ENCODE measurements at places on chromosomes 11 and 22.

DNA sequence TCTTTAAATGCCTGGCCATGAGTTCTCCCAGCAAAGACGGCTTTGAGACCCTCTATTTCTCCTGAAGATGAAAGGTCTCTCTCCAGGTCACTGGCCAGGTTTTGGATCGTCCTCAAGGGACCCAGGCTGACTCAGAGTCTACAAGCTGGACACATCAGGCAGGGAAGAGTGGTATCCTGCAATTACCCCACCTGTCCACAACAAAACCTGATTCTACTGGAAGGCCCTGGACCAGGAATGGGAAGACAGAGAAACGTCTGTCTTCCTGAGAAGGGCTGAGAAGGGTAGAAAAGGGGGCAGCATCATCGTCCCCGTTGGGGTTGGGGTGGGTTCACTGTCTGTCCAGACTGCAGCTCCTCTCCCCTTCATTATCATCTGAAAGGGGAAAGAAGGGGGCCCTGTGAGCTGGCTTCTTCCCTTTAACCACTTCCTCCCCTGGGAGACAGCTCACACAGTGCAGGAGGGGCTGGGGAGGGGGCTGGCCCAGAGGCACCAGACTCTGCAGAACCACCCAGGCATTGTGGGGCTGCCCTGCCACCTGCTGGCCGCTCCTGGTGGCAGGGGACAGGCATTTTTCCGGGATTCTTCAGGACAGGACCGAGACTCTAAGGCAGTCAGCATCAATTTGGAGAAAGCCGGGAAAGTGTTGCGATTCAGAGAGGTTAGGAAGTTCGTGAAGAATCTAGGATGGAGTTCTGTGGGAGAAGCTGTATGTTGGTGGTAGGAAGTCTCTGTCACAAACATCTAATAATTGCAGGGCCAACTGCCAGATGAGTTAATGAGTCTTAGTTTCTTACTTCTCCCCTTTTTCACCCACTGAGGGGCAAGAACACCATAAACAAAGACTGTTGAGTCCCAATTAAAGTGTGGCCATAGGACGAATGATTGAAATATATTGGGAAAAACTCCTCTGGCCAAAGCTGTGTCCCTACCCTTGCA, 57.6 kb downstream of the SYN3 start:
- DNase-seq = no peak

DNA sequence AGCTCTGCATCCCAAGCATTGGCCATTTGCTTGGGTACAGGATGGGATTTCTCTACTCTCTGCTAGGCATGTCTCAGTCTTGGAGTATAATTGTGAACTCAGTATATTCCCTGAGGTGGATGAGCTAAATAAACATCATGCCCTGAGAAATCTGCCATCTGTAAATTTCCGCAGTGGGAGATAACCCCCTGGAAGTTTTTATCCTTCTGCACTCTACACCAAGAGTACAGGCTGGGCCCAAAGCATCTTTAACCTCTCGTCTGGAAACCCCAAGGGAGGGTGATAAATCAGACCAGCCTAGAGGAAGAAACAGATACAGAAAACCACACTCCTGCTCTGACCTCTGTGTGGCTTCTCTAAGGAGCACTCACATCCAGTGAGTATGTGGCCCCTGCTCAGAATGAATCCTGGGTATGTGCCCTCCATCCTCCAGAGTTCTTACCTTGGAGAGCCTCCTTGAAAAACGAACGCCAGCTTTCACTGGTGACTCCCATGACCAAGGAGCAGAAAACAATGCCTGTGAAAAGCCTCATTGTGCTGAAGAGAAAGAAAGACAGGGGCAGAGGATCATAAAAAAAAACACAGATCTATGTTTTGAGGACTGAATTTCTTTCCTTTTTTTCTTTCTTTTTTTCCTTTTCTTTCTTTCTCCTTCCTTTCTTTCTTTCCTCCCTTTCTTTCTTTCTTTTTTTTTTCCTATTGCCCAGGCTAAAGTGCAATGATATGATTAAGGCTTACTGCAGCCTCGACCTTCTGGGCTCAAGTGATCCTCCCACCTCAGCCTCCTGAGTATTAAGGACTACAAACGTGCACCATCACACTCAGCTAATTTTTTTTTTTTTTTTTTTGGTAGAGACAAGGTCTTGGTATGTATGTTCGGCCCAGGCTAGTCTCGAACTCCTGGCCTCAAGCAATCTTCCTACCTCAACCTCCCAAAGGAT, 938 bp downstream of the SAA4 start:
- DNase-seq = no peak

GRCh38 chr11:118892514-118892913, 8.8 kb downstream of the CXCR5 start:
- no peak for DNase-seq

DNA sequence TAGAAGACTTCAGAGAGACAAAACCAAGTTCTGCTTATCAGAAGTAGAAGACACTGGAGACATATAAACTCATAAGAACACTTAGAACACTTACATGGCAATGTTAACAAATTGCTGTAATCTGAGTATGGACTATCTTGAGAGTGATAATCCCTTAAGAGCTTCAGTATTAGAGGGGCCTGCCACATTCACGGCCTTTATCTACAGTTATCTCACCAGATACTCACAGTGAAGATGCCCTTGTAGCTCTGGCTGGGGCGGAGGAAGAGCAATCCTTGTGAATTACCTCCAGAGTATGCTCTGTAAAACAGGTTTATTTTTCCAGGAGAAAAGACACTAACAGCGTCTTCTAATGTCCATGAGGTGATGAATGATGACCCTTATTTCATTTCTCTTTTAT, 762.8 kb downstream of the FAM181B start:
- no peak for DNase-seq

DNA sequence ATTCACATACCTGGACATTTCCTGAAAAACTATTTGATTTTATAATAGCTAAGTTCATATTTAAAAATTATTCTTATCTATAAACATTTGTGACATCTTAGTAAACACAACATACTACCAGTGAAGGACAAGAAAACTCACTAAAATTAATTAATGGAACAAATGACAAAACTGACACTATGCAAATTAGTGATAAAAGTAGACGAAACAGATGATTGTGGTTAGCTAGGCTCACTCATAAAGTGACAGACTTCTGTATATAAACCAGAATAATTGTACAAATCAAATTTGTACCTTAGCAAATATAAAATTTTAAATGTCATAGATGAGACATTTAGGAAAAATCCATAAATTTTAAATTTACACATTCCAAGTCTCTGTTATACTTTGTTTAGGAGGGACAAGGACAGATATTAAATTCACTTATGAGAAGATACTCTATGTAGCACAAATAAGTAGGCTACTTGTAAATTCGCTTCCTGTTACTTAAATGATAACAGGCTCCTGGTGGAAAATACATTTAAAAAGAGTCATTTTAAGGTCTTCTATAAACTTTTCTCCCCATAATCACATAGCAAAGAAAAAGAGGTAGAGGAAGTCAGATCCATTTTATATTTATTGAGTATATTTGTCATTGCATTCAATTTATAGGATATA, 81.2 kb downstream of the KIF18A start:
- no peak for DNase-seq

DNA sequence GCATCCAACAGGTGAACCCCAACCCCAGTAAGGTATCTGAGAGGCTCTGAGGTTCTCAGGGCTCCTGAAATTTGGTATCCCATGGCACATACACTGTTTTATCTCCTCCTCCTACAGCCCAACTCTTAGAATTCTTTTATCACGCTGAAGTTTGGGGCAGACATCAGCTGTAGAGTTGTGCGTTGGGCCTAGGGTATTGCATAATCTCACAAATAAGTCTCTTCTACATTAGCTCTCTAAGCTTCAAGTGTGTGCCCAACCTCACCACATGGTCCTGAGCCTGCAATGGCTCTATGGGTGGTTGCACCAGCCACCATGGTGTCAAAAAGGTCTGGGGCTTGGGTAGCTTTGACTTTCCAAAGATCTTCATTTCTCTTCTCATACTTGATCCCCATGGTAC, 603.0 kb downstream of the BUD13 start:
- no peak for DNase-seq

DNA sequence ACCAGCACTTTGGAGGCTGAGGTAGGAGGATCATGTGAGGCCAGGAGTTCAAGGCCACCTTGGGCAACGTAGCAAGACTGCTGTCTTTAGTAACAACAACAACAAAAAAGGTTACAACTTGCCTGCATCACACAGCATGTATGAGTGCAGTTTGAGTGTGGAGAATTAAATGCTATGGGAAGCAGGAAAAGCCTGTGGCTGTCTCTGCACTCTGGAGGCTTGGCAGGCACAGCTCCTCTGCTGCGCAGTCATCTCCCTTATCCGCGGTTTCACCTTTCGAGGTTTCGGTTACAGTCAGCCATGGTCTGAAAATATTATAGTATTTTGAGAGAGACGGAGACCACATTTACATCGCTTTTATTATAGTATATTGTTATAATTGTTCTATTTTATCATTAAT, 2.9 kb downstream of the MICAL2 start:
- DNase-seq = no peak

DNA sequence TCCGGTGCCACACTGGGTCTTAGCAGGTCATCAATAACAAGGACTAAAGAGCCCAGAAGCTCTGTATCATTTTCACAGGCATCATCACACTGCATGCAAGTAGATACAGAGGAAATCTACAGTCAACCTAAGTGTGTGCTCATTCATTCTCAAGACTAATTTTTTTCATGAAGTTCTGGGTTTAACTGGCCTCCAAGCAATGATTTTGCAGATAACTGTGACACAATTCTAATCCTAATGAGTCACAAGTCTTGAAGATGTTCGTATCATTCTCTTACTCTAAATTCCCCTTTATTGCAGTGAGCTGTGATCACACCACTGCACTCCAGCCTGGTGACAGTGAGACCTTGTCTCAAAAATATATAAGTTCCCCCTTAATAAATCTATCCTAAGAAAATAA, 2.5 kb downstream of the OR52W1 start:
- no peak for DNase-seq

- DNase-seq = no peak
Measured at GRCh38 chr11:70456921-70457532, 58.7 kb downstream of the CTTN start.

- no peak for DNase-seq
Measured at GRCh38 chr11:31254415-31254814, 115.1 kb downstream of the DCDC1 start.

DNA sequence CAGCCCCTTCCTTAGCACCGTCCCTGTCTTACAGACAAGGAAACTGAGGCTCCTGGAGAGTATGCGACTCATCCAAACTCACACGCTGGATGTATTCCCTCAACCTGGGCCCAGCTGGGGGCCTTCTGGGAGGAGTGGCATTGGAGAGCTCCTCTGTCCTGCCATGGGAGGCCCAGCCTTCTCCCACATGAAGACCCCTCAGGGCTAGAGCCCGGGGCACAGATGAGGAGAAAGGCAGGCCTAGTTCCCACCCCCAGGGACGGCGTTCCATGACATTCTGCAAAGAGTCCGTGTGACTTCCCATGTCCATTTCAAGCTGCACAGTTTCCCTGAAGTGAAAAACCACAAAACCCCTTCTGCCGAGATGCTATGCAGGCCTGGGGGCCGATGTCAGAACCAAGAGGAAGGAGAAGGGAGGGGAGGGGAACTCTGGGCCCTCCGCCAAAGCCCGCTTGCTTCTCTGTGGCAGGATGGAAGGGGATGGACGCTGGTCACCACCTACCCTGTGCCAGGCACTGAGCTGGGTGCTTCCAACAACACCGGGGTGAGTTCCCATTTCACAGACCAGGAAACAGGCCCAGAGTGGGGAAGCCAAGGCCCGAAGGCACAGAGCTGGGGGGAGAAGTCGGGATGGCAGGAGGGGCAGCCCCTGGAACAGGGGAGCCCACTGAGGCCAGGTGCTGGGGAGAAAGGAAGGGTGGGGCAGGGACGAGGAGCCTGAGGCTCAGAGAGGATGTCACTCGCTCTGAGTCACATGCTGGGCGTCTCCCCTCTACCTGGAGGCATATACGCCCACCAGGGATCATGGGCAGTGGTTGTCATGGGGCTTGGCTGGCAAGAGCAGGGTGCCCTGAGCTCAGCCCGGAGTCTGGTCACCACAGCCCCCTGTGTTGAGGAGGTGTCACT, 15.7 kb downstream of the RAC2 start:
- DNase-seq = no peak

DNA sequence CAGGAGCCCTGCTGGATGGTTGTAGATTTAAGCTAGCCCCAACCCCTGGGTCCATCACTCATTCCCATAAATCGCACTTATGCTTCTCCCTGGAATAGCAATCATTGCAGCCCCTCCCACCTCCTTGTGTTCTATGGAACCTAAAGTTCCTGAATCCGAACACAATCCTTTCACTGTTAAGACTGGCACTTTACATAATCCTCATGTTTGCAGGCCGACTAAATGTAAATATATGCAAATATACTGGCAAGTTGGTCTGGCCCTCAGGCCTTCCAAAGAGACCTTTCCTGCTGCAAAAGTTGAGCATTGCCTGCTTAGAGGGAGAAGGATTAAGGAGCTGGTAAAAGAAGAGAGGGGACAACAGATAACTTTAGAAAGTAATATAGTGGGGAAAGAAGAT, 892.9 kb downstream of the OPCML start:
- no peak for DNase-seq

All from NCI-H446 treated with DMSO at 0.1 percent for 48 hours (cell line).